Activated CD4-positive, alpha-beta T cell treated with anti-CD3 and anti-CD28 coated beads, Interleukin-2, Interleukin-4, amounts not matched to agents 100 ng/mL and 50 ng/mL, durations not matched to agents 16 hours and 8 hours (primary cell): ENCODE measurements at places on chromosomes 12 and 14.

DNA sequence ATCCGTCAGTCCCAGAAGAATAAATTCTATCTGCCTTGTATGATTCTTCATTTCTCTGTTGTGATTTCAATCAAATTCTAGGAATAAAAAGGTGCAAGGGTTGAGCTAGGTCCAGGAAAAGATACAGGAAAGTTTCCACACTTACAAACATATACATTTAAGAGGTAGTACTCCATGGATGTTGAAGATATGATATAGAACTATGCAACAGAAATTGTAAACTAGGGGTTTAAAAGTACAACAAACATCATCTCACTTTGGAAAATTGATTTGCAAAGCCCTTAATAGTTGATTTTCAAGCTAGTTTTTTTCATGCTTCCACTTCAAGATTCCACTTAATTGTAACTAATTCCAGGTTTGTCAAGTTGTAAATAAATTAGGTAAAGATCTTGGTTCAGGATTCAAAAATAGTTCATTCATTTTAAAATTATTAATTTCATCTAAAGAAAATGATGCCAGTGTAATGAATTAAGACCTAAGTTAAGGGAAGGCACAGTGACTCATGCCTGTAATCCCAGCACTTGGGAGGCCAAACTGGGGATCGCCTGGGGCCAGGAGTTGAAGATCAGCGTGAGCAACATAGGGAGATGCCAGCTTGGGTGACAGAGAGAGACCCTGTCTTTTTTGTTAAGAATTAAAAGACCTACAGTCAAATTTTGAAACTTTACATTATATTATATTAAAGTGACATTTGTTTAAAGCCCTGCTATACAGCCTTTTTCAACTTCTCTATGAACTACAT is at the start of gene OR6C70:
Gene OR6C70 (minus strand): TSS at position 51 of the 742 bp plus-strand sequence. CDS start 0 bp downstream, at position 51.
- DNase-seq: no peak

DNA sequence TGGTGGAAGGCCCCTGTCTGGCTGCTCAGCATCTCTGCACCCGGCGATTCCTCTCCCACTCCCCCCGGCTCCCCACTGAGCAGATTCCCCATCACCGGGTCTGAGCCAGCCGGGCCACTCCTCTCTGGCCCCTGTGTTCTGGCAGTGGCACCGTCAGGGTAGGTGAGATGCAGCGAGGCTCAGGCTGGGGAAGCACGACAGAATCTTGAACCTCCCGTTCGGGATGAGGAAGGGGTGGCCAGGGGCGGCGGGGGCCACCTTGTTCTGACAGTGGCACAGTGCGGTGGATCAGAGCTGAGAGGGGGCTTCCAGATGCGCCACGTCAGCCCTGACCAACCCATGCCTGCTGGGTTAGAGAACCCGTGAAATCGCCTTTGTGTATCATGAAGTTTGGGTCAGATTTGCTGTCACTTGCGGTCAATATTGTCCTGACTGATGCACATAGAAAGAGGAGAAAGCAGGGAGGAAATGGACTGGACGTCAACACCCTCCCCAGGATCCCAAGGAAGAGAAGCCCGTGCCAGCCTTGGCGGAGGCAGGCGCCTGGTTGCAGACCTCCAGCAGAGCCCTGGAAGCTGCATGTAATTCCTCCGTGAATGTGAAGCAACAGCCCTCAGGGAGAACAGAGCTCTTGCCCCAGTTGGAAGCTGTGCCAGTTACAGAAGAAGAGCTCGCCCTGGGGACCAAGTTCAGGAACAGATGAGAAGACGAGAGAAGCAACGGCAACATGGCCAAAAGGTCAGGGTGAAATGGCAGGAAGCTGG is 137.1 kb upstream of the SFSWAP start:
- DNase-seq: no peak

GRCh38 chr12:54463034-54463433 is 10.4 kb downstream of the GTSF1 start:
- DNase-seq: no peak

DNA sequence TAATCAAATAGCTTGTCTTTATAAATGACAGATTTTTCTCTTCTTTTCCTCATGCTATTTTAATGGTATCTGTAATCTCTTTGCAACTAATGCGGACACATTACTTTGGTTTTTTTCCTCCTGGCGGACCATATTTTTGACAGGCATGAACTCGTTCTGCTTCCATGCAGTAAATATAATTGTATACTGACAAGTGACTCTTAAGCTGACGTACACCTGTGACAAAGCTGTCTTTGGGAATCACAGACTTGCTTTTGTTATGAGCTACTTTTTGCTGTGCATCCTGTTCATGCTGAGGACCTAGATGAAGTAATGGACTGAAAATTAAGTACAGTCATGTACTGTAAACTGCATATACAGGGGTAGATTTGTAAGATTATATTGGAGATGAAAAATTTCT is 434.3 kb upstream of the TMTC1 start:
- DNase-seq: no peak
